ENCODE measurements at places on chromosomes 5 and 9. TPM values are rescaled to one million over a fixed set of nuclear protein-coding genes. Genes with fewer than 3 reads are reported as not detected.

CLIC3 gene
- 1.1 TPM for total RNA-seq

PCDHB13 gene
- 11.2 TPM for total RNA-seq

OTULINL gene
- total RNA-seq = 12.1 TPM

CDH9 gene
- 1.6 TPM for total RNA-seq

GNA14 gene
- 4.3 TPM for total RNA-seq

SPINK6 gene
- total RNA-seq = not detected

NEUROG1 gene
- total RNA-seq = 5.9 TPM

C9orf50 gene
- 0.71 TPM for total RNA-seq

RAD1 gene
- total RNA-seq = 33.5 TPM

TRIM7 gene
- total RNA-seq = 1.1 TPM

PCSK5 gene
- 37.7 TPM for total RNA-seq

EXOSC3 gene
- 73.2 TPM for total RNA-seq

CARTPT gene
- not detected for total RNA-seq

Measured in camera-type eye (tissue), 1 donor.